Activated CD4-positive, alpha-beta T cell treated with anti-CD3 and anti-CD28 coated beads, Interleukin-2, amount 50 U/mL, for 48 hours (primary cell): ENCODE measurements at places on chromosomes 5 and 9.

DNA sequence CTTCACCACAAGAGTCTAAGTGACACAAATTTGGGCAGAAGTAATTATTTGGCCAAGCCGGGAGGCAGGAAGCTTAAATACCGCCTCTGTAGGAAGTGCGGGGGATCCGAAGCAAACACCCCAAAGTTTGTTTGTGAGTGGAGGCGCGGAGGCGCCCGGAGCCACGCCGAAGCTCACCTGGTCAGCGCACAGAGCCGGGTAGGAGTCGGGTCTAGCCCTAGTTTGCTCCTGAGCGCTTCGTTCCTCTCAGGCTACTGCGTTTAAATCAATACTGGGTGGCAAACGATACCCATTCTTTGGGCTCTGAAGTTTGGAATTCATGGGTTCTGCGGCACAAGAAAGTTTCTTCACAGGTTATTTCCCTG, 855 bp downstream of the MCC start:
- no peak for DNase-seq

- no peak for DNase-seq
Measured at GRCh38 chr5:34488984-34489383, 167.1 kb upstream of the RAI14 start.

- no peak for DNase-seq
Measured at GRCh38 chr5:147448766-147449165, 61.1 kb downstream of the DPYSL3 start.

- DNase-seq, result no peak
Measured at GRCh38 chr5:116772806-116773205, 198.2 kb upstream of the SEMA6A start.

DNA sequence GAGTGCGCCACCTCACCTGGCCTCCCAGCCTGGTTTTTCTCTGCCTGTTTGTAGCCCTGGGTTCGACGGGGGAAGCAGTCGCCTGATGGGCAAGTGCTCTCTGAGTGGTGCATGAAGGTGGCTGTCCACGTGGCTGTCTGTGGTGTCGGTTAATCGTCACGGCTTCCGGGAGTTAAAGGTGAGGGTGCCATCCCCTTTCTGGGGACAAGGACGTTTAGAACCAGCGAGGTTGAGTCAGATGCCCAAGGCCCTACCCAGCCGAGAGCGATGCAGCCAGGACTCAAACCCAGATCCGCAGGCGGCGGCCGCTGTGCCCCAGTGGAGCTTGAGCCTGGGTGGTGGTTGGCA, 47.7 kb downstream of the RXRA start:
- DNase-seq, result no peak

- DNase-seq, result no peak
Measured at GRCh38 chr5:143056792-143057579, 286.8 kb downstream of the ARHGAP26 start.

GRCh38 chr5:66739021-66739420, 142.8 kb downstream of the MAST4 start:
- DNase-seq, result no peak

DNA sequence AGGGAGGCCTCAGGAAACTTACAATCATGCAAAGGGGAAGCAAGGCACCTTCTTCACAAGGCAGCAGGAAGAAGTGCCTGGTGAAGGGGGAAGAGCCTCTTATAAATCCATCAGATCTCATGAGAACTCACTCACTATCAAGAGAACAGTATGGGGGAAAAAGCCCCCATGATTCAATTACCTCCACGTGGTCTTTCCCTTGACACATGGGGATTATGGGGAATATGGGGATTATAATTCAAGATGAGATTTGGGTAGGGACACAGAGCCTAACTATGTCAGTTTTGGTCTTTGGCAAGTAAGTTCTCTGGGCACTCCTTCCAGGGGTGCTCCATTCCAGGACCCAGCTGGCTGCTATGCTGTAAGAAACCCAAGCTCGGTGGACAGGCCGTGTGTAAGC, 275.3 kb upstream of the TUT7 start:
- DNase-seq, result no peak

DNA sequence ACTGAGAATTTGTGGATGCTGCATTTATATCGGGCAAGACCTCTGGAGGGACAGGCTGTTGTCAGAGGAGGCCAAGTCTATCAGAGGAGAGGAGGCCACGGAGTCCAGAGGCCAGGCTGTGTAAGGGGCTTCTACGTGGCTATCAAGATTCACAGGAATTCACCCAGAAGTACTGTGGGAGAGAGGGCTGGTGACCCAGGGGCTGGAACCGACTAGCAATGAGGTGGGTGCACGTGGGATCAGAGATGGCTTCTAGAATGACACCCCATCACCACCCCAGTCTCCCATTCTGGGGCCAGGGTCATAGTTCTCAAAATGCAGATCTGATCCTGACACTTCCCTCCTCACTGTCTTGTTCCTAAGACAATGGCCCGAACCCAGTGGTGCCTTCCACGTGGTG, 61.2 kb upstream of the PHYKPL start:
- DNase-seq, result no peak

DNA sequence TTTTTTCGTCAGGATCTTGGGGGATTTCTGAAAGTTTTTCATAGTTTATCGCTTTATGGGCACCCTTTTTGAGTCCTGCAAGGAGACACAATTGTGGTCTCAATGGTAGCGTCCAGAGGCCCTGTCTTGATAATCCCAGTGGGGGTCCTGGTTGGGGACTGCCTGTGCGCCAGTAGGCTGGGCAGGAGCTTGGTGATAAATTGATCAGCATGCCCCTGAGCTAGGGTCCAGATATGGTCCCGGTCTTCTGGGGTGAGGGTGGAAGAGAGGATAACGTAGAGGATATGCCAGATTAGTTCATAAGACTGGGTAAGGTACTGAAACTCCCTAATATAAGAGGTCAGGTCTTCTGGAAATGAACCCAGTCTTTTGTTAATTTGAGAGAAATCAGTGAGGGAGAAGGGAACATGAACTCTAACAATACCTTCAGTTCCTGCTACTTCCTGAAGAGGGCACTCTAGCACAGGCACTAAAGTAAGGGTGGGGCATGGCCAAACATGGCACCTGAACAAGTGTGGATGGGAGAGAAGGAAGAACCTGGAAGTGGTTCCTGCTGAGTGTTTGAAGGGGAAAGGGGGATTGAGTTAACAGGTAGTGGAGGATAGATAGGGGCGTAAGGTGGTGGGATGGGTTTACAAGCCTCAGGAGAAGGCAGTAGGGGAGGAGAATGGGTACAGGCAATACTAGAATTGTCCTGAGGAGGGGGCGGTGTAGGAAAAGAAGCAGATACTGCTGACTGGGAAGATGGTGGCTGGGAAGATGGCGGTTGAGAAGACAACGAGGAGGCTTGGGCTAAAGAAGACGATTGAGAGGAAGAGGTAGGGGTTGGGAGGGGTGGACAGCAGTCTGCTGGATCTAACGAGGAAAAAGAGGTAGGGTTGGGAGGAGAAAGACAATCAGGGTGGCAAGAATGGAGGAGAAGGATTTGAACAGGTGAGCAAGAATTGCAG, 33.8 kb upstream of the ANXA2R start:
- peak; percentile 46 for DNase-seq

- DNase-seq, result no peak
Measured at GRCh38 chr5:131104169-131104808, 60.8 kb downstream of the HINT1 start.

GRCh38 chr9:94164806-94165549, 80.7 kb downstream of the PTPDC1 start:
- DNase-seq, result no peak

GRCh38 chr5:5290674-5291334, 131.7 kb upstream of the ICE1 start:
- no peak for DNase-seq

- DNase-seq, result no peak
Measured at GRCh38 chr9:134592018-134592818, 49.4 kb upstream of the COL5A1 start.

DNA sequence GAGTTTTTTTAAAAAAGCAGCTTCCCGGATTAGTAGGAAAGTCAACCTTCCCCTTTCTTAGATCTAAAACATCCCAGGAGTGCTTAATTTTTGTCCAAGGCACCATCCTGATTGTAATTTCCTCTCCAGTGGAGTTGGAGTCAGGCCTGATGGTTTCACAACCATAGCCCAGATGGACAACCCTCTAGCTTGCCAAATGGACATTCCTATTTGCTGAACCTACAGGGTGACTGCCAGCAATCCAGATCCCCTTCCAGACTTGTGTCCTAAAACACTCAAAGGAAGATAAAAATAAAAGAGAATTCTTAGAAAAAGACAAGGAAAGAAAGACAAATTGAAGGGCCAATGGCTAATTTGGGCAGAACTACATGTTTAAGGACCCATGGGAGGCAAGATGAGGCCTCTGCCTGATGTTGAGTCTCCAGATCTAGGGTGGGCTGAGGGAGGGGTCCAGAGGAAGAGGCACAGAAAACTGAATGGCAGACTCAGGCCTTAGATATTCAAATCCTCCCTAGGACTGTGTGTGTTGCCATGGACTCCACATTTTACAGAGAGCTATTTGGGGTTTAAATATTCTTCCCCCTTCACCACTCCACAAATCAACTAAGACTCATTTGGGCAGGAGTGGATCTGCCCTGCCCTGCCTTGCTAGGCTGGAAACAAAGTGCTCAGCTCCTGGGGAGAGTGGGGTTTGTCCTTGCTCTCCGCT, 38.5 kb upstream of the SLC44A1 start:
- DNase-seq, result no peak

- DNase-seq, result no peak
Measured at GRCh38 chr9:126160067-126160853, 166.4 kb upstream of the MVB12B start.

DNA sequence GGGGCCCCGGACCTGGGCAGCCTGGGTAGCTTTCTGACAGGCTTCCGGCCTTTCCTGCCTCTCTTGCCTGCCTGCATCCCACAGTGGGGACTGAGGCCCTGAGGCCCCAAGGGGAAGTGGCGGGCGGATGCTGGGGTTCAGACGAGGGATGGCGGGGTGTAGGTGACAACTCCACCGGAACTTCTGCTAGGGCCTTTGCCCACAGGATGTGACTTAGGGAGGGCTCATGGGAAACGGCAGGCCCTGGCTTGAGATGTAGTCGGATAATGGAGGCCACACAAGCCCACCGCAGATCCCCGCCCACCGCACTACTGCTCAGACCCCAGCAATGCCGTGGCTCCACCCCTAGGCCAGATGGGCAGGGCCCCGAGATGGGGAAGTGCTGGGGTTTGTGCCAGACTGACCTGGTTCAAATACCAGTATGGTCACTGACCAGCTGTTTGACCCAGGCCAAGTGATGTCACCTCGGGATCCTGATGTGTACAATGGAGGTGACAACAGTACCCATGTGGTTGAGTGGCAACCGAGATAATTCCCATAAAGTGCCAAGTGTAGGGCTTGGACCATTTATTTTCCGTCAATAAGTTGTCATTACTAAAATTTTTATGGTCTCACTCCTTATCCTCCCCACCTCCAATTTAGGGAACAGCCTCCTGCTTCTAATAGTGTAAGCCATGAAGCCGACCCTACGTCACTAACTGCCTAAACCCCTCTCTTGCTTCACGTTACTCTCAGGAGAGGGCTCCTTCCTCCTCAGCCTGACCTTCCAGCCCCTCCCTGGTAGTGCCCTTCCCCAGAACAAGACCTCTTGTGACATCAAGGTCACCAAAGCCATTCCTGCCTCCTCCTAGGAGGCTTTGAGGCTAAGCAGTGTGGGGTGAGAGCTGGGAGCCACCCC, 2.5 kb upstream of the CDK9 start:
- peak; percentile 76 for DNase-seq

GRCh38 chr9:68704814-68705530, at the start of gene PIP5K1B:
Gene PIP5K1B, plus strand, starts transcription at chr9:68705240. Its CDS starts 117,375 bp downstream, at chr9:68822615.
- peak; percentile 57 for DNase-seq

- peak; percentile 16 for DNase-seq
Measured at GRCh38 chr5:158463938-158464337, 605.0 kb upstream of the CLINT1 start.

DNA sequence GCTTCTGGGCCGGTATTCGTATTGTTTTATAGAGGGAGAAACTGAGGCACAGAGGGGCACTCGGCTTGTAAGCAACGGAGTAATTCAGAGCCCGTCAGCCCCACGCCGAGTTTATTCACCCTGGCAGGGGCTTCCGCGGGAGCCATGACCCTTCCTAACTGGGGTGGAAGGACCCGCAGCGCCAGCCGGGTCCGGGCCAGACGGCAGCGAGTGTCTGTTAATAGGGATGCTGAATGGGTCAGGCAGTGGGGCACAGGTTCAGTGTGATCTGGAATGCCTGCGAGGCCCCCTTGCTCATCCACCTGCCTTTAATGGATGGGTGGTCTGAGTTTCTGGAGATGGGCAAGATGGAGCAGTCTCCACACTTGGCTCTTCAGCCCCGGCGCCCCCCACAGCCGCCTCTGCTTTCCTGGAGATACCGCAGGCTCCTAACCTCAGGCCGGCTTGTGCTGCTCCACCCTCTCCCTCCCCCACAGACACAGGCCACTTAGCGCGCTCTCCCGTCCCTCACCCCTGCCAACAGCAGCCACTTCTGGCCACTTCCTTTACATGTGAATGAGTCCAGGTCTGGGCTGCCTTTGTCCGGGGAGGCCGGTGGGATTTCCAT, 147.1 kb downstream of the ERCC6L2 start:
- peak; percentile 42 for DNase-seq

- no peak for DNase-seq
Measured at GRCh38 chr5:14038341-14038959, 94.0 kb upstream of the DNAH5 start.

DNA sequence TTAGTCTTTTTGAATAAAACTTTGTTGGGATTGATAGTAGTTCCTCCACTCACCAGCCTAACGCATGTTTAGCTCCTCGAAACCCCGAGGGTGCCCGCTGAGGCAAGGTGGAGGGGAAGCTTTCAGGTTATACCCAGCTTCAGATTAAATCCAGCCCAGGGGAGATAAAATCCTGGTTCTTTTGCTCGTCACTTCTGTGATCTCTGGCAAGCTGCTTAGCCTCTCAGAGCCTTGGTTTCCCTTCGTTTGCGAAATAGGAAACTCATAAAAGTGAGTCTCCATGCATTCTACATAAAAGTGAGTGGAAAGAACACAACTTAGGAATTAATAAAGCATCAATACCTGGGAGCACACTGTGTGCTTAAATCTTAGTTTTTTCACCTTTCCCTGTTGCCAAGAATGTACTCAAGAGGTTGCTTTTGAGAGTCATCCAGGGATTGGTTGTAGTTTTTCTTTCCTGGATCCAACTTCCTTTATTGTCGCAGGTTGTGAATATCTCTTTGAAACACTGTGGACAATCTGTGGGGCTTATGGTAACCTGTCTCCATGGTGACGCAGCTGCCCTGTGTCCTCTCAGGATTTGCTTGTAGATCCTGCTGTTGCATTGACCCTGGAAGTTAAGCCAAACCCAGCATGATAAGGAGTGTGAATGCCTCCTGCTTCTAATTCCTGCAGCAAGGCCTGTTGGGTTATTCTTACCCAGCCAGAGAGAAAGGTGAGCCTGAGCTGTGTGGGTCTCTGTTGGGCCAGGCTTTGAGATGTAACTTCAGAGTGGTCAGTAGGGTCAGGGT, 2.0 kb downstream of the GALNT12 start:
- DNase-seq, result no peak

GRCh38 chr9:18596920-18597319, 123.0 kb downstream of the ADAMTSL1 start:
- DNase-seq, result no peak
